ENCODE measurements at places on chromosomes 13 and 19.
A peak's percentile ranks its signal among the peaks of the same experiment; 100 is the strongest.

GRCh38 chr13:98813993-98814392, 61.5 kb upstream of the SLC15A1 start:
- no peak for DNase-seq

DNA sequence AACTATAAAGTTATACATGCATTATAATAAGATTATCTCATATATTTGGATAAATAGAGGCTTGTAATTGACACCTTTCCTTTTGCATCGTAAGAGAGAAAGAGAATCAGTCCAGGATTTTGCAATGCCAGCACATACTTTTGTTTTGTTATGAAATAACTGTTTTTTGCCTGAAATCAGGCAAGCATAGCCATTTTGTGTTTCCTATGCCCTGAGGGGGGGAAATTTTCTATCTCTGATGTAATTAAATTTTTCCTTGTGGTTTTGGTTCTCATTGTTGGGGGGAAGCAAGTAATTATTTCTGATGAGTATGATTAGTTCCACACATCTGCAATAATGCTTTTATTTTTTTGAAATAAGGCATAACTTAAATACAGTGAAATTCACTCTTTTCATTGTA, 229.4 kb downstream of the NDFIP2 start:
- no peak for DNase-seq

GRCh38 chr19:6433165-6433564, 398 bp downstream of the SLC25A41 start:
- DNase-seq = no peak

DNA sequence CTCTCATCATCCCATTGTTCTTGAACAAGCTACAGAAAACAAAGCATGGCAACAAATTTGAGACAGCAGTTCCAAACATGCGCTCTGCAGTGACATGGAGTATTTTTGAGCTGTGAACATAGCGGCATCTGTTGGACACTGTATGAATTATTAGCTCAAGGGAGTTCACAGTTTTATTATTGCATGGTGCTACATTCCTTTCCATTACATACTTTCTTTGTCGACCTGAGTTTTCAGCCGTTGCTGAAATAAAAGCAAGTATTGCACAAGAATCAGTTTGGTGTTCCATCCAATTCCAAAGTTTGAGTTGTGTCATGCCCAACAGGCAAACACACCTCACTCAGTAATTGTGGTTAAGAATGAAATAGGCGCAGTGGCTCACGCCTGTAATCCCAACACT, 30.1 kb upstream of the METTL21C start:
- no peak for DNase-seq

DNA sequence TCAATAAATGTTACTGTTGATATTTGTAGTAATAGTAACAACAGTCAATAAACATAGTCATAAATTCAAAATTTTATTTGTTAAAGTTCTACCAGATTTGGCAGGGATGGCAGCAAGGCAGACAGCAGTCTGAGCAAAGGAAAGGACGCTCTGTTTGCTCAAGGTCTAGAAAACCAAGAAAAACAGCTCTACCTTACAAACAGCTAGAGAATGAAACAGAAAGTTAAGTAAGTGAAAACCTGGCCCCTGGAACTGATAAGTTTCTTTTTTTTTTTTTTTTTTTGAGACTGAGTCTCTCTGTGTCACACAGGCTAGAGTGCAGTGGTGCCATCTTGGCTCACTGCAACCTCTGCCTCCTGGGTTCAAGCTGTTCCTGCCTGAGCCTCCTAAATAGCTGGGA, 27.9 kb downstream of the ENOX1 start:
- no peak for DNase-seq

GRCh38 chr13:44132710-44133109, 240.9 kb upstream of the SERP2 start:
- peak; percentile 49 for DNase-seq

- DNase-seq = no peak
These were observed 112.1 kb downstream of the ZIC5 start for GRCh38 chr13:99859178-99860177.

DNA sequence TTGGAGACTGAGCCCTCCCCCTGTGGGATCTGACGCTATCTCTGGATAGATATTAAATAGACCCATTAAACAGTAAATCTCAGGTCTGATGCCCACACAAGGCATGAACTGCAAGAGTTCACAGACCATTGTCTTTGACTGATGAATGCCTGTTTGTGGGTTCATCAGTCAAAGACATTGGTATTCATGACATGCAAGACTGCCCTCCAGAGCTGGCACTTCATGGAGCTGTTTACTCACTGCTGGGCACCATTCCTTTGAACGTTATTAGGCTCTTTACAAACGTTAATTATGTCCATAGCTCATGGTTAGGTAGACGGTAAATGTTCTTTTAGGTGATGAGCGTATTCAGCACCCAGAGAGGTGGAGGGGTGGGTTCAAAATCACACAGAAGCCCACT, 111.8 kb upstream of the PABPC3 start:
- DNase-seq = no peak

GRCh38 chr13:80361883-80362327, 21.0 kb upstream of the SPRY2 start:
- DNase-seq = no peak

DNA sequence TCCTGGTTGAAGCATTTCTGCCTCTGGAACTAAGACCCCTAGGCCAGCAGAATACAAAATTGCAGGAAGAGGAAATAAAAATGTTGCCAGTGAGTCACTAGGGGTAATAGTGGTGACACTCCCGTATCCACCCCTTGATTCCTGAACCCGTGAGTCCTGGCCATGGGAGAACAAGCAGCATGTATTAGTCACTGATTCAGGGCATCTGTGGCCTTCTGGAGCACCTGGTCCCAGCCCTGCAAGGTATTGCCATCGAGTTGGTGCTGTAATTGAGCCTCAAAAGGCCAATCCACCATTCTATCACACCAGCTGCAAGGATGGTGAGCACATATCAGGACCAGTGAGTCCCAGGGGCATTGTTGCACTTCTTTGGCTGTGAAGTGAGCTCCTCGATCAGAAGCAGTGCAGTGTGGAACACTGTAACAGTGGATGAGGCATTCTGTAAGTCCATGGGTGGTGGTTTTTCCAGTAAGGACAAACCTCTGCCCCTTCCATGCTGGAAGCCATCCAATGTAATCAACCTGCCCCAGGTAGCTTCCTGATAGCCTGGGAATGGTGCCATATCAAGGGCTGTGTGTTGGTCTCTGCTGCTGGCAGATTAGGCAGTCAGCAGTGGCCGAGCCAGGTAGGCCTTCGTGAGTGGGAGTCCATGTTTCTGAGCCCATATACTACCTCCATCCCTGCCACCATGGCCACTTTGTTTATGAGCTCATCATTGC, 39.6 kb downstream of the C1QTNF9 start:
- no peak for DNase-seq

DNA sequence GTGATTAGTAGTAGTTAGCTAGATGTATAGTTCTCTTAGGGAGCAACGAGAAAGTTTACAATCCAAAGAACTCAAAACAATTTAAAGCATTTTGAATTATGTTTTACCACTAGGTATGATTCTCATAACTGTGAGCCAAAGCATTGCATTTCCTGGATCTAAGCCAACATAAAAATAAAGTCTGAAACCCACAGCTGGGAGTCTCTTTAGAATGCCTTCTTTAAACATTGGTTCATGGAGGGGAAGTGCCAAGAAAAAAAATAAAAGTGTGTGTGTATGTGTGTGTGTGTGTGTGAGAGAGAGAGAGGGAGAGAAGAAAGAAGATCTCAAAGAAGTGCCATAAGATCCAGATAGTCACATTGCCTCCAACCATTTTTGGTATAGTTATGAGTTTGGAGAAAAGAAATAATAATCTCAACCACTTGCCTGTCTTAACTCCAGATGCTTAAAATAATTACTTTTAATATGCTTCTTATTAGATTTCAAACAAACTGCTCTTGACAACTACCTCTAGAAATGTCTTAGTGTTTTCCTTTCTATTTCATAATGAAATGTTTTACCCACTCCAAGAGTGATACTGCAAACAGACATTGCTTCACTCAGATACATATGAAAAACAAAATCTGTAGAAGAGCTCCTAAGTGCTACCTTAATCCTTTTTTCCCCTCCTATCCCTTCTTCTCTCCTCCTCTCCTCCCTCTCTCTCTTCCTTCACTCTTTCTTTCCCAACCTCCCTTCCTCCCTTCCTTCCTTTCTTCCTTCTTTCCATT, 554.1 kb downstream of the KCTD12 start:
- no peak for DNase-seq

DNA sequence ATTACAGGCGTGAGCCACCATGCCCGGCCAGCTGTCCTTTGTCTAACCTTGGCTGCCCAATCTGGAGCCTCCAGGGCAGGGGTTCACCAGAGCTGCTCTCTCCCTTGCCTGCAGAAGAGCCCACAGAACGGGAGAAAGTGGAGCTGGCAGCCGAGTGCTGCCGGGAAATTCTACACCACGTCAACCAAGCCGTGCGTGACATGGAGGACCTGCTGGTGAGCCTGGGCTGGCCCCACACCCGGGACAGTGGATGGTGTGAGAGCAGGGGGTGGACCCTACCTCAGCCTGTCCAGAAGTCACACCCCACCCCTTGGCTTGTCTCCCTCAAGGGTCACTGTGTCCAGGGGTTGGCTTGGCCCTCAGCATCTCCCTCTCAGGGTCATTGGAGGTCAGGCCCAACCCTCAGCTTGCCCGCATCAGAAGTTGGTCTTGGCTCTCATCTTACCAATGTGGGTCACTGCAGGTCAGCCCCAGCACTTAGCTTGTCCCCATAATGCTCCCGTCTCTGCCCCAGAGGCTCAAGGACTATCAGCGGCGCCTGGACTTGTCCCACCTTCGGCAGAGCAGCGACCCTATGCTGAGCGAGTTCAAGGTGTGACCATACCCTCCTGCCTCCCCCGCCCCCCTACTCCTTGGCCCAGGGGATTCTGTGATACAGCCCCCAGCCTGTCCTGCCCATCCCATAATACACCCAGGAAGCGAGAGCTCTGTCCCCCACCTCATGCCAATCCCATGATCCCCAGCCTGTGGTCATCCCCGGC, 20.4 kb downstream of the ARHGEF1 start:
- DNase-seq = no peak

DNA sequence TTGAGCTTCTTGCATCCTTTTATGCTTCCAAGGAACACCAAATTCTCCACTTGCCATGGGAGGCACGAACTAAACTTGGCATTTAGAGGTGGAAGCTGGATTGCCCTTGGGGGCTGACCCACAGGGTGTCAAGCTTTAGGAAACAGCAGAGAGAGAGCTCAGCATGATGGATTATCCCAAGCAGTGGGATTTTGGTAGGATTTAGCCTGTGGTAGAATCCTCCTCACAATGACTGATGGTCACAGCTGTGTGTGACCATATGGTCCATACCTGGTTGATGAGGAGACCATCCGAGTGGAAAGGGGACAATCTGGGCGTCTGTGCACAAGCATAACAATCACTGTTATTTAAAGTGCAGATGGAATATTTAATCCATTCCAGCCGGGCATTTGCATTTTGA, 40.1 kb upstream of the PSG9 start:
- no peak for DNase-seq

- peak; percentile 33 for DNase-seq
These were observed 4.6 kb downstream of the PPP5C start for GRCh38 chr19:46351241-46352041.

DNA sequence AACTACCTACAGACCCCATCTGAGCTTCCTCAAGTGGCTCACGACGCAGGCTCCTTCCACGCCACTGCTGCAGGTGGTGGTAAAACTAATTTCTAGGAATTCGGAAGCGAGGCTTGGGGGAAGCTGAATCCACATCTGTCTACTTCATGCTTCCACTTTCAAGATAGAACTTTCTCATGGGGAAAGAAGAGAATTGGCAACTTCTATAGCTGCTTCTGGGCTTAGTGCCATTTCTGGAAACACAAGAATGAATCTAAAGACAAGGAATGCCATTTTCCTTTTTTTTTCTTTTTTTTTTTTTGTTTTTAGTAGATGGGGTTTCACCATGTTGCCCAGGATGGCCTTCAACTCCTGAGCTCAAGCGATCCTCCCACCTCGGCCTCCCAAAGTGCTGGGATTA, 2.8 kb upstream of the NLRP12 start:
- DNase-seq = no peak

GRCh38 chr19:49271080-49271753, 53.8 kb downstream of the SLC6A16 start:
- no peak for DNase-seq

GRCh38 chr13:24064371-24064770, 96.1 kb upstream of the SPATA13 start:
- DNase-seq = no peak

- DNase-seq = no peak
These were observed 673.8 kb downstream of the PCDH9 start for GRCh38 chr13:66556306-66556705.

DNA sequence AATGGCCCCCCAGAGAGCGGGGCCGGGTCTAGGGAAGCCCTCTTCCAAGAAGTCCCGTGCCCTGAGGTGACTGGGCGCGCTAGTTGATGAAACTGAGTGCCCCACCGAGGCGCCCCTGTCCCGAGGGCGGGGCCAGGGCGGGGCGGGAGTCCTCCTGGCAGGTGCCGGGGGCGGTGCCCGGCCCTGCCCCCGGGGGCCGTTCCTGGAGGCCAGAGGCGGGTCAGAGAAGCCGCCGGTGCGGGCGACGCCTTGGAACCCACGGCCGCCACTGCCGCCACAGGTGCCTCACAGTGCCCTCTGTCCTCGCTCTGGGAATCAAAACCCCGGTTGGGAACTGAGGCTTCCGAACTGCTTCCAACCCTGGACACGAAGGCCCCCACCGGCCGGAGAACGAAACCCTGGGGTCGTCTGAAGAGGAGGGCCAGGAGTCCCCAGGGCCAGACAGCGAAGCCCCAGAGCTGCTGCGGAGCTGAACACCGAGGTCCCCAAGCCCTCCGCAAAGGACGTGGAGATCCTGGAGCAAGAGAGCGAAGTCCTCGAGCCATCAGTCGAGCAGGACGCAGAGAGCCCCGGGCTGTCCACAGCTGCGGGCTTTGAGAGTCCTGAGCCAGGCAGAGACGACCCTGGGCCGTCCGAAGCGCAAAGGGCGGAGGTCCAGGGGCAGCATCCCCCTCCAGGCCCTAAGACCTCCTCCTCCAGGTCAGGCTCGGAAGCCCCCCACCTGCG, at the start of gene MISP3:
Gene MISP3, plus strand, starts transcription at position 252 of the 726 bp plus-strand sequence. CDS start 524 bp downstream, outside the sequence.
- no peak for DNase-seq

GRCh38 chr19:41408256-41408655, 10.6 kb downstream of the BCKDHA start:
- DNase-seq = no peak

DNA sequence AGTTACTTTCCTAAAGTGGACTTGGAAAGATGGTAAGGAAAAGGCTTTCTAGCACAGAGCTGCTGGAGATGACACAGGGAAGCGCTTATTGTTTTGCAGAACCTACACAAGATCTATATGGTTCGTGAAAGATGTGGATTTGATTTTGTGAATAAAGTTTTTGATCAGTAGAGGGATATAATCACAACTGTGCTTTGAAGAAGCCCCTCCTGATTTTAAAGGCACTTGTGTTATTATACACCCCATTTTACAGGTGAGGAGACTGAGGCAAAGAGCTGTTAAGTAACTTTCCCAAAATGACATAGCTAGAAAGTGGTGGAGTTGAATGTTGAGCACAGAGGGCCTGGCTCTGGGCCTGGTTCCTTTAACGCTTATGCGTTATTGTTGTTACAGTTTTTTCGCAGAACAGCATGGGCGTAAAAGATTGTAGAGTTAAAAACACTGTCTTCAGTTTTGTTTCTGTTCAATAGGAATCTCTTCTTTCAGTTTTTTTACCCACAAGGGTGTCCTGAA, 1.4 kb downstream of the TDRD3 start:
- DNase-seq = no peak

Measured in dorsolateral prefrontal cortex (tissue), 122 donors.